Activated CD8-positive, alpha-beta memory T cell treated with anti-CD3 and anti-CD28 coated beads, Interleukin-2, amount 50 U/mL, for 48 hours (primary cell): ENCODE measurements at places on chromosomes 2 and 18.

- DNase-seq: no peak
These were observed 39.0 kb downstream of the FER1L5 start for GRCh38 chr2:96681540-96681939.

DNA sequence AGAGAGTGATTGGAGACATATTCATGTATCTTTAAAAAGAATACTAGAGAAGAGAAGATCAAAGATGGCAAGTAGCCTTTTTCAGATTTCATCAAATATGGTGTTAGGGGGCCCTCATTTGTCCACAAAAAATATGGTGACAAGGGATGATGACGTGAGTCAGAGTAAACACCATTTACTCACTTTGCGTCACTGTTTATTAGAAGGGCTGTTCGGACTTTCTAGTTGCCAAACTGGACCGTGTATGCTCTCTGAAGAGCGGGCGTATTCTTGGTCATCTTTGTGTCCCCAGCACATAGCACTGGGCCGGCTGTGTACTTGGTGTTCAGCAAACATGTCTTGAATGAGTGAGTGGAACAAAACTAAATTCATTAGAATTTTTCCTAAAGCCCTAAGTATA lies 37.5 kb downstream of the TTC39C start:
- DNase-seq: no peak

DNA sequence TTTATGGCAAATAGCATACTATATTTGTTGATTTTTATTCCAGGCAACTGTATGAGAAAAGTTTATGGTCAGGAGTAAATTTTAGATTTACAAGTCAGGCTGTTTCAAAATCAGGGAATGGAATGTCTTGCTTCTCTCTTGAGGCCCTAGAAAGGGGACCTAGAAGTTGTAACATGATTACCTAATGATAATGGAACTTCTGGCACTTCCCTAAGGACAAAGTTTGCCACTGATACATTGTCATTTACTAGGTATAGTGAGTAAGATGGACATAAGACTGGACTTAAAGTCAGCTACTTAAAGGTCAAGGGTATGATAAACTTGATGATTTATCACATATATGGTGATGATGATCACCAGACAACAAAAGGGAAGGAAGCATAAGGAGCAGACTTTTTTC lies 103.3 kb upstream of the VRK2 start:
- no peak for DNase-seq

GRCh38 chr2:216392018-216392562 lies 19.8 kb upstream of the MARCHF4 start:
- DNase-seq: no peak

GRCh38 chr2:62383846-62384245 lies 122.1 kb downstream of the TMEM17 start:
- DNase-seq: no peak

DNA sequence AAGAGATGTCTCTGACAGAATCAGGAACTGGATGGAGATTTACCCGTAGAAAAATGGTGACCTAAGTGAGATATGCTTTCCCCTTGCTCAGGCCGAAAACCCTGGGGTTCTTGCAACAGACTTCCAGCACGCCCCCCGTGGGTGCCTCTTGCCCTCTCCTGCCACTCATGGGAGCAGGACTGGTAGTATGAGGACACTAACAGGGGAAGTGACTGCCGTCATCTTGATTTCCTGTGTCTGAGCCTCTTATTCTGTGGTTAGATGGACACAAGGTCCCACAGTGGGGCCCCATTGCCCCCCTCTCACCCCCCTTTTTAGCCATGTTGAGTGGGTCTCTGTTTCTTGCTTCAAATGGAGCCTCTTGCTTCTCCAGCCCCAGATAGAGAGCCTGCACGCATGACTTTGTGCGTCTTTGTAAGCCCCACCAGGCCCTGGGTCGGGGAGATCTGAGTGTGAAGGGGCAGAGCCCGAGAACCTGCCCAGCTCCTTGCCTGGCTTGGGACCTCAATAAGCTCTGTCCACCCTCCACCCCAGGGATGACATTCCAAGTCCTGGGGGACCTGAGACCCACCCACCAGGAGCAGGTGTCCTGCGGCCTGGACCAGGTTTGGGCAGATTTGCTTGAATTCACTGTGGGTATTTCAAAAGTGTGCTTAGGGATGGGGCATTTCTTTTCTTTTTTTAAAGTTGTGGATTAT lies 12.6 kb downstream of the GNLY start:
- DNase-seq: peak; percentile 54

- DNase-seq: no peak
These were observed 4.7 kb upstream of the GLS start for GRCh38 chr2:190875891-190876290.

GRCh38 chr18:59358414-59358711 lies 702 bp downstream of the LMAN1 start:
- no peak for DNase-seq
